Bronchial epithelial cell (primary cell): ENCODE measurements at places on chromosomes 5 and 9. TPM values are rescaled to one million over a fixed set of nuclear protein-coding genes. Genes with fewer than 3 reads are reported as not detected.

Gene ARRDC3
- 70.3 and 125 TPM in 2 replicates for total RNA-seq

Gene ARAP3
- 3.7 and 4.0 TPM in 2 replicates for total RNA-seq

Gene SPINK7
- total RNA-seq: 13.7 and 23.4 TPM in 2 replicates

Gene FOXD1
- 2.3 and 3.4 TPM in 2 replicates for total RNA-seq

Gene SAP30L
- 32.4 and 34.7 TPM in 2 replicates for total RNA-seq

Gene SLC22A5
- 7.1 and 9.6 TPM in 2 replicates for total RNA-seq

- no peak for DNase-seq
Measured at GRCh38 chr5:6371079-6371810, 7.1 kb downstream of the MED10 start.

DNA sequence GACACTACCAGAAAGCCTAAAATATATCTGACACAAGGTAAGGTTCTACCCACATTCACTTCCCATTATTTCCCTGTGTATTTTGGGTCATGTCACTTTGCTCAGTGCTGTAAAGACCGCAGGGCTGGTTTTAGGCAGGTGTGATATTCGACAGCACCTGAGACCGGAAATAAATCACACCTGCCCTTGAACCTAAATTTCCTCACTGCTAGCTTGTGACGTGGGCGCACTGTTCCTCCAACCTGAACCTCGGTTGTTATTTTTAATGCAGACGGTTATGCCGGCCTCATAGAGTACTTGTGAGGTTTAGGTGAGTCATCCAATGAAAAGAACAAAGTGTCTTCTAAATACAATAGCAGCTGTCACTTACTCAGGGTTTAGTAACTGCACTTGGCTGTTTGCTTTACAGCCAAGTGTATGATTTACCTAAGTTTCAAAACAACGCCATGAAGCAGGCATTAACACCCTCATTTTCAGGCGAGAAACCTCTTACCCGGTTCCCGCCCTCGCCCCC lies 20.7 kb upstream of the ZNF782 start:
- peak; percentile 99 for DNase-seq

- DNase-seq: peak; percentile 71
Measured at GRCh38 chr5:14025569-14026286, 81.2 kb upstream of the DNAH5 start.

GRCh38 chr5:151005950-151006576 lies 14.3 kb upstream of the GPX3 start:
- DNase-seq: no peak

DNA sequence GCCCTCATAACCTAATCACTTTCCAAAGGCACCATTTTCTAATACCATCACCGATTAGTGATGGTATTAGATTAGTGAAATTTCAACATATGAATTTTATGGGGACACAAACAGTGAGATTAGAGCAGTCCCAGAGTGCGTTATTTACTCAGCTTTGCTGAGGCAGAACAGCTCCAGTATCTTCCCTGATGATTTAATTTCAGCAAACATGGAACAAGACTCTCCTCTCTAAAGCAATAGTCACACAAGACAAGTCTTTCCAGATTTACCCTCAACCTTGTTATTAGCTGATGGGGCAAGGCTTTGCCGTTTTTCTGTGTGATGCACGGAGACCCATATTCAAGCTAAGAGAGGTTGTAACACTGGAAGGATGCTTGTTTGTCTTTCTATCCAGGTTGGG lies 333.4 kb downstream of the FBXL7 start:
- peak; percentile 37 for DNase-seq
